ENCODE measurements at places on chromosomes 1 and 21.

GRCh38 chr21:46124083-46124925 lies 26.4 kb downstream of the COL6A2 start:
- no peak for DNase-seq

GRCh38 chr21:43654806-43655489 lies 4.3 kb downstream of the HSF2BP start:
- DNase-seq: no peak

DNA sequence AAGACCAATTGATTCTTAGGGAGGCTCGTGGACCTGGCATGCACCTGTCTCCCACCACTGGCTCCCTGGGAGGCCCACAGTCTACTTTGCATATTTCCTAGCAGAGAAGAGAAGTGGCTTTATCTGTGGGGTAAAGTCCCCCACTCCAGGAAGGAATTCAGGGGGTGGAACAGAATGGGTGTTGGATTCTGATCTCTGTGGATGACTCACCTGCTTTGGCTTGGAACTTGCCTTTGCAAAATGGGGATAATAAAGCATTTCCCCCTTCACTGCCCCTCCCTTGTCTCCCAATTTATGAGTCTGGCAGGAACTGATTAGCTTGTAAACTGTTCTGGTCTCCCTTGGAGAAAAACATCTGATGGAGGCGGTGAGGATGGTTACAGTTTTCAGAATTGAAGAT lies 21.2 kb upstream of the OTUD3 start:
- no peak for DNase-seq

DNA sequence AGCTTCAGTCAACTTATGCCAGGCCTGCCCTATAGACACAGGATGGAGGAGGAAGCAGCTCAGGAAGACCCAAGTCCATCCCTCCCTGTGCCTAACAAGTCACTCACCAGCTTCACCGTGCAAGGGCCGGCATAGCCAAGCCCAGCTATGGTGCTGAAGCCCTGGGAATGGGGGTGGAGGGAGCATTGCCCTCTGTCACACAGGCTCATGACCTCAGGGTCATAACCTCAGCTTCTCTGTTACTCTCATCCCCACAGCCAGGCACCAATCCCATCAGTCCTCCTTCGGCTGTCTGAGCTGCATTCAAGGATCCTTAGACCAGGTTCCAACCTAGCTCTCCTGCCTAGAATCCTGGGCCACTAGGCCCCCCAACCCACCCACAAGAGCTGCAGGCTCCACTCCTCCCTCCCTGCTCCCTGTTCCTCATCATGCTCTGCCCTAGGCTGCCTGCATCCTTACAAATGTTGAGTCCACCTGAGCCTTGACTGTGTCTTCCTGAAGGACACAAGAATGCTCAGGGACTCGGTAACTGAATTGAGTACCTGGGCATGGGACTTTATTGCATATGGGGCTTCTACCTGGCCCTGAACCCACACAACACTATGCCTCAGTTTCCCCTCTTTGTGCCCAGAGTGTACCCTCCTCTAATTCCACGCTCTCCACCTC lies 1.7 kb downstream of the CD244 start:
- DNase-seq: no peak

- no peak for DNase-seq
Observed at GRCh38 chr1:17841944-17842343, 86.8 kb downstream of the ACTL8 start.

GRCh38 chr1:180566026-180566425 lies 7.3 kb downstream of the OVAAL start:
- DNase-seq: no peak
